Right ventricle myocardium inferior (tissue), 1 donor: ENCODE measurements at places on chromosomes 13 and 19. TPM values are rescaled to one million over a fixed set of nuclear protein-coding genes. Genes with fewer than 3 reads are reported as not detected.

- DNase-seq, result no peak
Observed at GRCh38 chr13:24664726-24665409, 15.3 kb upstream of the ATP12A start.

DNA sequence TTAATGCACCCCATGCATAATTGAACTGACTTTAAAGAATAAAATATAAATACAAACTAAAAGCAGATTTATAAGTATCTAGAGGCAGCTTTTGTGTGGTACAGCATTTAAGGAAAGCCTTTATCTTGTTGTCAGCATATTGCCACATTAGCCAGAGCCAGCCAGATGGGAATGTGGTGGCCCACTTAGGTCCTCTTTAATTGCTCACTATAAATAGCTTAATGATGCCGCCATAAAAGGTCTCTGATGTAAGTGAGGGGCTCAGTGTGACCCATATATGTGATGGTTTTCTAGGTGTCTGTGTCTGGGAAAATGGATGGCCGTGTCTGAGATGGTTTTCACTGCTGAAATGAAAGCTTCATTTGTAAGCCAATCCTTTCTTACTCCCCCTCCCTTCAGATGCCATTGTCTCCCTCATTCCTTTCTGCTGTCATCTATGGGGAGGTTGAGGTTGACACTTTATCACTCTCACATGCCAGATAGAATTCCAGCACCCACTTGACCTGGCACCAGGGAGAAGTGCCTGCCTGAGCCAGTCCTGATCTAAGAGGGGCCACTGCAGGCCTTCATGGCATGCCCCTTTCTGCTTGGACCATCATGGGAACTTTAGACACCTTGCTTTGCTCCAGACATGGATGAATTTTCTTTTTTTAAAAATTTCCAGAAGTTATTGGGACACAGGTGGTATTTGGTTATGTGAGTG, 135.3 kb downstream of the MTUS2 start:
- DNase-seq, result no peak

- no peak for DNase-seq
Observed at GRCh38 chr19:23769691-23770468, 11.2 kb upstream of the ZNF681 start.

DNA sequence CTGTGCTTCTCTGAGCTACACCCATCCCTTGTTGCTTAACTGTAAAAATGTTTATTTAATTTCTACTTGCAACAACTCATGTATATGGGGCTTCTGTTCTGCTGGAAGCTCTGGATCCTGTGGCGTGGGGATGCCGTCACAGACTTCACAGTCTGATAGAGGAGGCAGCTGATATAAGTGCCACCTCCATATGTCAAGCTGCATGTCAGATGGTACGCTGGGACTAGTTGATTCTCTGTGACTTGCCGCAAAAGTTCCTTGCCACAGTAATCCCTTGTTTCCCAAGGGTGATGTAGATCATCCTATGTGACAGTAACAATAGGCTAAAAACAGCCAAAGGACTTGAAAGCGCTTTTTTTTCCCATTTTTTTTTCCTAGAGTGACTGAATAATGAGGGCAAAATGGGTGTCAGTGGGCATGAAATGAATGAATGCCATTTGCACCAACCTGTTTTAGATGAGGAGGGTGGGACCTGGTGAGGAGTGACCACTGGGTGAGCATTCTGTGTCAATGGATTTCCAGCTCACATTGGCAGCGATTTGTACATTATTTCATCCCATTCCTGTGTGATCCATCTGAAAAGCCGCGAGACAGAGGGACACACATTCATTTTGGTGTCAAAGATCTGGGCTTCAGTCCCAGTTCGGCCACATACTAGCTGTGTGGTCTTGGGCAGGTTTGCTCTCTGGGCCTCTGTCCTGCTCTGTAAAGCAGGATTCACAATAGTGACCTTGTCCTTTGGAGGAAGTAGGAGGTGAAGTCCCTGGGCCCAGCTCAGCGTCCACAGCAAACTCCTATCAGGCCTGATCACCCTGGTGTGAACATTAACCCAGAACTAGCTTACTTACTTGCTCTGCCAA, 88.9 kb upstream of the RNF113B start:
- DNase-seq, result no peak

- DNase-seq, result no peak
Observed at GRCh38 chr19:23887642-23888041, 27.0 kb upstream of the ZNF726 start.

DNA sequence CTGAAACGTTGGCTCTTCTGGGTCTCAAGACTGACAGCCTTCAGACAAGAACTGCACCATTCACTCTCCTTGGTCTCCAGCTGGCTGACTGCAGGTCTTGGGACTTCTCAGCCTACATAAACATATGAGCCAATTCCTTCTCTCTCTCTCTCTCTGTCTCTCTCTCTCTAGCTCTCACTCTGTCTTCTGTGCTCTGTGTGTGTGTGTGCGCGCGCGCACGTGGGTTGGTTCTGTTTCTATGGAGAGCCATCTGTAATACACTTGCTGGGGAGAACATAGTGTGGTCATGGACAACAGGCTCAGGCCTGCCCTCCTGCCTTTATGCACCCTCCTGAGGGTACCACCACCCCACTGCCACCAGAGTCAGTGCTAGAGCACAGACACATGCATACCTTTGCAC, 13.7 kb upstream of the SERPINE3 start:
- no peak for DNase-seq

GRCh38 chr19:8592231-8593009, 15.2 kb upstream of the MYO1F start:
- peak; percentile 97 for DNase-seq

DNA sequence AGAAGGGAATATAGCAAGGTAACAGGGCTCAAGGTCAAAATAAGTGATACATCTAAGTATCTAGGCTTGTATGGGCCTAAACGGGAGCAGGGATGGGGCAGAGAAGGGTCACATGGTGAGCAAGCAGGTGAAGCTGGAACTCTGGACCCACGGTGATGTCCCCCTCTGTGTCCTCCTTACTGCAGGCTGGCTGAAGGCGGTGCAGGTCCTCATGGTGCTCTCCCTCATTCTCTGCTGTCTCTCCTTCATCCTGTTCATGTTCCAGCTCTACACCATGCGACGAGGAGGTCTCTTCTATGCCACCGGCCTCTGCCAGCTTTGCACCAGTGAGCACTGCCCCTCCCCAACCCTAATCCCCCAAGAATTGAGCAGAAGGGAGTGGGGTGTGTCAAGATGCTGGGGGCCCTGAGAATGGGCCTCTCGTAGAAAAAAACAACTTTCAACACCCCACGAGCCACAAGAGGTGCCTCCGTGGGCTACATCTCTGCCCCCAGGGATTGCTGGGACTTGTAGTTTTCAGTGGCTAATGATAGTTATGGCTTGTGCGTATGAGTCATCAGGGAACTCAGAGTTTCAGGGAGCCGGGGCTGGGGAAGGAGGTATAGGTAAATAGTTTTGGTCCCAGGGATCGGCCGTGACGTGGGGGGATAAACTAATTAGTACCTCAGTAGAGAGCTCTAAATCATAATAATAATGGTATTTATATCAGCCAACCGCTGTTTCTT, 4.0 kb downstream of the EMP3 start:
- DNase-seq, result no peak

GRCh38 chr19:56348289-56348877, 33.7 kb upstream of the ZSCAN5A start:
- DNase-seq, result no peak

DNA sequence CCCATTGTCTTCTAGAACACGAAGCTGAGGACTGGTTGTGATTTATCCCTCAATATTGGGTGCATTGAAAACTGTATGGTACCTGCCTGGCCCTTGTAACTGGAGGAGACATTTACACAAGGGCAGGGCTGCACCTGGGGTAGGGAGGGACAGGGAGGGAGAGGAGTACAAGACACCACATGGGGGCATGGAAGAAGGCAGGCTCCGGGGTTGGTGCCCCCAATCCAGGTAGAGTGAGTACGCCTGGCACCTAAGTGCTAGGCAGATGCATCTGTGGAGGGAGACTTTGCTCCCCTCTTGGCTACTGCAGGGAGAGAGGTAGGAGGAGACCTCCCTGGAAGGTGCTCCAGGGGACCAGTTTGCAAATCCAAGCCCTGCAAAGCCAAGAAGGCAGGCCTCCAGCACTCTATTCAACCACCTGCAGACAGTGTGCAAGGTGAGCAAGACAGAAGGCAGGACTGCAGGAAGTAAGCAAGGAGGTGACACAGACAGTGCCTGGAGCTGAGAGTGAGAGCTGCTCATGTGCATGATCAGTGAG, 19.4 kb upstream of the UQCRFS1 start:
- DNase-seq, result no peak

DNA sequence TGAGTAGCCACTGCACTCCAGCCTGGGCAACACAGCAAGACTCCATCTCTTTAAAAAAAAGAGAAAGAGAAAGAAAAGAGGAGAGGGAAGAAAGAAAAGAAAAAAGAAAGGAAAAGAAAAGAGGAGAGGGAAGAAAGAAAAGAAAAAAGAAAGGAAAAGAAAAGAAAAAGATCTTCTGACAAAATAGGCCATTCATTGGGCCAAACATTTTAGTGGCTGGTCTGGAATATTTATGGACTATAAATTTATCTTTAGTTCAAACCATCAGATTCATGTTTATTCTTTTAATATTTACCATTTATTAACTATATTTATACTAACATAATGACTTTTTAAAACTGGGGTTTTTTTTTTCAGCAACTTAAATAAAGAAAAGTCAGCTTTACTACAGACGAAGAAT, 85.6 kb upstream of the KLF5 start:
- no peak for DNase-seq

- no peak for DNase-seq
Observed at GRCh38 chr13:95708391-95708774, 31.4 kb downstream of the DNAJC3 start.

- DNase-seq, result no peak
Observed at GRCh38 chr13:94966422-94966955, 254.1 kb upstream of the SOX21 start.

DNA sequence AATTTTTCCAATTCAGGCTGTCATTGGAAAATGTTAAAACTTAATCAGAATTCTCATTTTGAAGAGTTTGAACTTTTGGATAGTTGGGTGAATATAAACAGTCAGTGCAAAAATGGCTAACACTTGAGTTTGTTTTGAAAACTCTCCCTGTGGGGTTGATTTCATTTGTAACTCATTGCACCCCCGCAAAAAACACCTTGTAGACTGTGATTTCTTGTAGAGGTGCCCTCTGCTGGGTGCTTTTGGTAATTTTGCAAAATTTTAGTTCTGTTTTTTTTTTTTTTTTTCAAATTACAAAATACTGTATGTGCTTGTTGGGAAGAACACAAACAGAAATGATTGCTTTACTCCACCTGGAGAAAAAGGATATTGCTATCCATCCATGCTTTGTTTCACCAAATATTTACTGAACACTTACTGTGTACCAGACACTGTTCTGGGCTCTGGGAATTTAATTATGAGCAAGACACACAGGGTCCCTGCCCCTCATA, 28.2 kb upstream of the GPI start:
- DNase-seq, result no peak

- no peak for DNase-seq
Observed at GRCh38 chr13:93244141-93244917, 17.7 kb downstream of the GPC6 start.

DNA sequence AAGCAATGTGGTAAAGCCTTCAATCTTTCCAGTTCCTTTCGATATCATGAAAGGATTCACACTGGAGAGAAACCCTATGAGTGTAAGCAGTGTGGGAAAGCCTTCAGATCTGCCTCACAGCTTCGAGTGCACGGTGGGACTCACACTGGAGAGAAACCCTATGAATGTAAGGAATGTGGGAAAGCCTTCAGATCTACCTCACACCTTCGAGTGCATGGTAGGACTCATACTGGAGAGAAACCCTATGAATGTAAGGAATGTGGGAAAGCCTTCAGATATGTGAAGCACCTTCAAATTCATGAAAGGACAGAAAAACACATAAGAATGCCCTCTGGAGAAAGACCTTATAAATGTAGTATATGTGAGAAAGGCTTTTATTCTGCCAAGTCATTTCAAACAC, 15.6 kb upstream of the ZNF763 start:
- no peak for DNase-seq

SYCN gene
- not detected for total RNA-seq

ZNF761 gene
- total RNA-seq, result 3.8 TPM

FFAR3 gene
- 0.14 TPM for total RNA-seq

GNG8 gene
- not detected for total RNA-seq
